Stimulated activated CD4-positive, alpha-beta T cell treated with anti-CD3 and anti-CD28 coated beads, Interleukin-4, amount 100 ng/mL, for 4 hours (primary cell): ENCODE measurements at places on chromosomes 11 and 22.

GRCh38 chr11:9972989-9973388 lies 309.1 kb downstream of the SWAP70 start:
- DNase-seq, result peak; percentile 5

DNA sequence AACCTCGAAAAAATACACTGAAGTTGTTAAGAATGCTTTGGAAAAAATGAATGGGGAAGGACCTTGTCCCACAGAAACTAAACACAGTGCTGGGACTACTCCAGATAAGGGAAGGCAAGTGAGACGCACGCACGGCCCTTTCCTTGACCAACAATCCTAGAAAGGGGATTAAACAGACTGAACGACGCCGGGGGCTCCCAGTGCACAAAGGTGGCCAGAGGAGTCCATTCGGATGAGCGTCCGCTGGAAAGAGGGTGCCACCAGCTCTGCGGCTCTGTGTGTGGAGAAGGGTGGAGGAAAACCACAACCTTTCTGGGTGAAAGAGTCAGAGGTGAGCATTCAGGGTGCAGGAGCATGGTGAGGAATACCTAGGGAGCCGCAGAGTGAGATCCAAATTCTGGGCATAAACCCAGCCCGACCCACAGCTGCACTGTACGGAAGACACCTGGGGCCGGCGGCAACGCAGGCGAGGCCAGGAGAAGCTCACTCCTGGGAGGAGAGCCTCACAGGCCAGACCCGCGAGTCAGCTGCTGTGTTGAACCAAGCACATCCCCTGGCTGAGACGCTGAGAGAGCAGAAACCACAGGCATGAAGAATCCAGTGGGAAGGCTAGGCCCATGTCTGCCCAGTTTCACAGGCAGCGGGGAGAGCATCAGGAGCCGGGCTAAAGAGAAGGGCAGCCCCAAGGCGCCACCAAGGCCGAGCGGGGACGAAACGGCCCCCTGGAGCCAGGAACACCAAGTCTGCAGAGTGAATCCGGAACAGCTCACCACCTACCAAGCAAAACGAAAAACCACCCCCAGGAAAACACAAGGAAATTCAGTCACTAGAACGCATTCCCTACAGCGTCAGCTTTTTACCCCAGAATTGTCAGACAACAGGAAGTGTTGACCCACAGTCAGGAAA lies 177.1 kb downstream of the BRD1 start:
- DNase-seq, result no peak

GRCh38 chr11:120430146-120430545 lies 81.4 kb upstream of the GRIK4 start:
- no peak for DNase-seq

DNA sequence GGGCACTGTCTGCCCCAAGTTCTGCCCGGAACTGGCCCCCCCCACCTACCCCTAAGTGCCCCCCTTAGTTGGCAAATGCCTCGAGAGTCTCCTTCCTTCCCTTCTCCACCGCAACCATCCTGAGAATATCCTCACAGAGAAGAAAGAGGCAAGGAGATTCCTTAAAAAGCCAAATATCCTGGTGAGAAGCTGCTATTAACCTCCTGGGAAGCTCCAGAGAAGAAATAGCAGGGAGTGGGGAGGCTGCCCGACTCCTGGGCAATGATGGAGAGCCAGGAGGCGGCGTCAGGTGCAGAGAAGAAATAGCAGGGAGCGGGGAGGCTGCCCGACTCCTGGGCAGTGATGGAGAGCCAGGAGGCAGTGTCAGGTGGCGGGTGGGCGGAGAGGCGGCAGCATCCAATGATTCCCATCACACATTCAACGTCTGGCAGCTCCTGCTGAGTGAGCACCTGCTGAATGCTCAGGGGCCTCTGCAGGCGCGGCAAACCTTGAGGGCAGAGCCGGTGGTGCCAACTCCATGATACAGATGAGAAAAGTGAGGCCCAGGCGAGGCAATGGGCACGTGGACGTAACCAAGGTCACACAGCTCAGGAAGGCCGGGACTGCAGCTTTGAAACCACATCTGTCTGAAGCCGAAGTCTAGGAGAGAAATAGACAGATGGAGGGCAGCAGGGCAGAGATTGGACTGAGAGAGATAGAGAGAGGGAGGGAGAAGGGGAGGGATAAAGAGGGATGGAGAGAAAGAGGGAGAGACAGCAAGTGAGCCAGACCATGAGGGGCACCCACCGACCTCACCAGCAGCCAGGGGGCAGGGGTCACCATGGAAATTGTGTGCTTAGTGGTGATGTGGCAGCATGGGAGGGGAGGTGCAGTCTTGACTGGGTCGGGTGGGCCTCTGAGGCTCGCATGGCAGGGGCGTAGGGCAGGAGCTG lies 58.3 kb downstream of the CYTH4 start:
- DNase-seq, result no peak

- no peak for DNase-seq
Measured at GRCh38 chr11:94525546-94526324, 13.5 kb downstream of the C11orf97 start.

DNA sequence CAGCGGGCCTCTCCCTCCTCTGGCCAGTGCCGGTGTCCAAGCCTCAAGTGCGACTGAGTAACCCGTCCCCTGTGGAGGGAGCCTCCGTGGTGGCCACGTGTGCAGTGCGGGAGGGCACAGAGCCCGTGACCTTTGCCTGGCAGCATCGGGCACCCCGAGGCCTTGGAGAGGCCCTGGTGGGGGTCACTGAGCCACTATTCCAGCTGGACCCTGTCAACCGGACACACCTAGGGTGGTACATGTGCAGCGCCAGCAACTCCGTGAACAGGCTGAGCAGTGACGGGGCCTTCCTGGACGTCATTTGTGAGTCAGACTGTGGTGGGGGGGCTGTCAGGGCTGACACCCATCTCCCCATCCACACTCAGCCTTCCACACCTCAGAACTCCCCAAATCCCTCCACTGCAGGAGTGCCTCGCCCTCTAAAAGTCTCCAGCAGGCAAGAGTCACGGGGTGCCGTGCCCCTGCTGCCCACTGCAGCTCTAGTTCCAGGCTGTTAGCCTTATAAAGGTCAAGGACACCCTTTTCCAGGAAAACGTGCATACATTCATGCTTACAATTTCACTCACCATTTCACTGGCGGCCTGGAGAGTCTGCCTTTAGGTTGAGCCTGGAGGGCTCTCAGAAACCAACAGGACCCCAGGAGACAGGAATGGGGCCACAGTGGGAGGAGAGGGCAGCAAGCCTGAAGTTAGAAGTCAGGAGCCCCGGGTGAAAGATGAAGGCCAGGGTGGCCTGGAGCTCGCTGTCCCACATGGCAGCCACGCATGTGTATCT lies 2.6 kb downstream of the VSIG10L2 start:
- no peak for DNase-seq

GRCh38 chr11:124699547-124699946 lies 25.8 kb downstream of the SPA17 start:
- DNase-seq, result no peak

DNA sequence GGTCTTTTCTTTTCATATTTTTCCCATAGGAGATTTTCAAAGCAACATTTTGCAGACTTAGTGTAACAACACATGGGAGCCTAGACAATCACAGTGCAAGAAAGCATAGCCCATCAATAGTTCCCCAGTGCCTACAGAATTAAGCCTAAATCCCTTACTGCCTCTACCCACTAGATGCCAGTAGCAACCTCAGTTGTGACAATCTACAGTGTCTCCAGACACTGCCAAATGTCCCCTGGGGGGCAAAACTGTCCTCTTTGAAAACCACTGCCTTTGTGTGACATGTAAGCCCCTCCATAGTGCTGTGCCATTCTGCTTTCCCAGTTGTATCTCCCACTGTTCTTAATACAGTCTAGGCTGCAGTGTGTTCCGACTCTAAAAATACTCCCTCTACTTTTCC lies 1329.0 kb downstream of the LRRC4C start:
- no peak for DNase-seq

GRCh38 chr11:125649465-125650166 lies 24.7 kb downstream of the CHEK1 start:
- no peak for DNase-seq

DNA sequence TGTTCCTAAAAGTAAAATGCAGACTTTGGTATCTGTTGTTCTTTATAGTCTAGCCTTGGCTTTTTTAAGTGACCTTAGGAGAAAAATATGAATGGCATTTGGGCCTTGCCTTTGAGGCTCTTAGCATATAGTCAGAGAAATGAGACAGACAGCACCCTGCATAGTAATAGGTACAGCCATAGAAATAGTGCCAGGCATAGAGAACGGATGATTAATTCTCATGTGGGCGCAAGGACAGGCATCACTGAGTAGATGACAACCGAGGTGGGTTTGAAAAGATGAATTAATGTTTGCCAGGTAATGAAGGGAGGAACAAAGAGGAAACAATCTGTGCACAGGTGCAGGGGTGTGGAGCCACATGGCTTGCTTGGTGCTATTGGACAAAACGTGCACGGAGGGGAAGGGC lies 90.5 kb downstream of the BMAL1 start:
- DNase-seq, result no peak

- peak; percentile 60 for DNase-seq
Measured at GRCh38 chr11:47216121-47216798, 1.5 kb downstream of the DDB2 start.

- DNase-seq, result no peak
Measured at GRCh38 chr11:120031612-120032600, 106.0 kb downstream of the TRIM29 start.

DNA sequence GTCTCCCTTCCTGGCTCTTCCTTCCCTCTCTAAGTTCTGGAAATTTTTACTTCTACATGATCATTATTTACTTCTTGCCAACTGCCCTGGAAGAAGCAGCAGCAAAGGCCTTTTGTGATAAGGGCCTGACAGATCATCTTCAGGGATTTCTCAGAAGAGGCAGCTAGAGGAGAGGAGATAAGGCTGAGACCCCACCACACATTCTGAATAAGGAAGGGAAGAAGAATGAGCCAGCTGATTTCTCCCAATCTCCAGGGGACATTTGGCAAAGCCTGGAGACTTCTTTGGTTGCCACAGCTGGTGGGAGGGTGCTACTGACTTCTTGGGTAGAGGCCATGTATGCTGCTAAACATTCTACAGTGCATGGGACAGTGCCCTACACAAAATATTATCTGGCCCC lies 122.4 kb upstream of the OR9Q1 start:
- DNase-seq, result no peak

DNA sequence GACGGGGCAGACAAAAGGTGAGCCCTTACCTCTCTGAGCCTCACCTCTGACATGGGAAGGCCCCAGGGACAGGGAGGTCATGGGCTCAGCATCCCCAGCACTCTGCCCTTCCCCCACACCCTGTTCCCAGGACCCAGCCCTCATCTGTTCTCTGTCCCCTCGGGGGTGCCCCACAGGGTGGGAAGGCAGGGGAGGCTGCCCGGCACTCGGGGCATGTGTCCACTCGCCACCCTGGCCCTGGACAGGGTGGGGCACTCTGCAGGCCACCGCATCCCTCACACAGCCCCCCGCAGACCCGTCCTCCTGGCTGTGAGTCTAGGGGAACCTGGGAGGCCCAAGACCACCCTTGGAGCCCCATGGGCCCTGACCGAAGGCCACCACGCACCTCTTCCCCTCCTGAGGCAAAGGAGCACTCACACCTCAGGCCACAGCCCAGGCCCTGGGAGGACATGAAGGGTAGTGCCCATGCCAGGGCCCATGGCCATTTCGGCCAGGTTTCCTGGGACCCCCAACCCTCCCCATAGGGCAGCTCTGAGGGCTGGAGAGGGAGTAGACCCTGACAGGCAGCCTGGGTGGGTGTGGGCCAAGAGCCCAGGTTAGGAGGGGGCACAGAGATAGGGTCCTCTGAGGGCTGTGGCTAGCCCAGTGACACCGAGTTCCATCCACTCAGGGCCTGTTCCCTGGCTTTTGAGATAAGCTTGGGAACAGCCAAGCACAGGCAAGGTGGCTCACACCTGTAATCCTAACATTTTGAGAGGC lies 193.1 kb downstream of the IGLL1 start:
- no peak for DNase-seq

- DNase-seq, result no peak
Measured at GRCh38 chr11:62673196-62673525, 1.1 kb upstream of the LBHD1 start.

DNA sequence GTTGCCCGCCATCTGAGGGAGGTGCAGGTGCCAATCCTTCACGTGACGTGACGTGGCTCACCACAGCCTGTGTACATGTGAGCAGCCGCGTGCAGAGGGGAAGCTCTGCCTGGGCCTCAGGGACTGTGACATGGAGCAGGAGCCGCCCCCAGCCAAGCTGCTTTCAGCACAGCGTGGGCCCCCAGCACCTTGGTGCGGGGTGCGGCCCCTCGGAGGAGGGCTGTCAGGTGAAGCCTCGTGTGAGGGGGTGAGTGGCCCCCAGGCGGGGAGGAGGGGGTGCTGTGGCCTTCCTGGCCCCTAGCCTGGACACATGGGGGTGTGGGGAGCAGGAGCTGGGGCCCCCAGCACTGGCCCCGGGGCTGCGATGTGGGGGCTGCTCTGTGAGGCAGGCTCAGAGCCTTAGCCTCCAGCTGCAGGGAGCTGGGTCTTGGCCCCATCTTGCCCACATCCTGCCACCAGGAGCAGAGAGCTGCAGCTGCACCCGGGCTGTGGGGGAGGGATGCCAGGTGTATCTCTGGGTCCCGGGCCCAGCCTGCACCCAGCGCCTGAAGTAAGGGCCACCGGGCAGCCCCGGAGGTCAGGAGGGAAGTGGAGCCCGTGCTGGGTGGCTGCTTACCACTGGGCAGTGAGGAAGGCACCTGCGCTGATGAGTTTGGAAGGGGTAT lies at the start of gene ADORA2A:
Gene ADORA2A, plus strand, starts transcription at position 100 of the 665 bp plus-strand sequence. CDS start 5,806 bp downstream, outside the sequence.
- peak; percentile 92 for DNase-seq

- no peak for DNase-seq
Measured at GRCh38 chr22:40116496-40117200, 61.1 kb upstream of the TNRC6B start.

DNA sequence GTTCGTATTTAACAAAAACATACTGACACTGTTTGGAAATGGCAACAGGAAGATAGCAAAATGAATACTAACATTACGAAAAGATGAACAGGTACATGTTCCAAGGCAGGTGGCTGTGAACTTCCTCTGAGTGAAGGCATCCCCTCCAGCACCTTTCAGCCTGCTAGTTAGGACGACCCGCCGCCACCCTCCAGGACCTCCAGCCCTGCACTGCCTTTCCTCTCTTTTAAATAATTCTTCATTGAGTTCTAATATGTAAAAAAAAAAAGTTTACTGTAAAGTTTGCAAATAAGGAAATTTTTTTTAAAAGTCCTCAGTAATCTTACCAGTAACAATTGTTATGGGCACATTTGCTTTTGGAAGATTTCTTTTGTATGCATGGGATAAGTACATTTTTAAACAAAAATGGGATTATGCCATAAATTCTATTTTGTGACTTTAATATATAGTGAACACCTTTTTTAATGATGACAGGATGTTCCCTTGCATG lies 6.0 kb downstream of the NEAT1 start:
- no peak for DNase-seq
